ENCODE measurements at places on chromosomes 12 and 14. TPM values are rescaled to one million over a fixed set of nuclear protein-coding genes. Genes with fewer than 3 reads are reported as not detected.
A peak's percentile ranks its signal among the peaks of the same experiment; 100 is the strongest.

DNA sequence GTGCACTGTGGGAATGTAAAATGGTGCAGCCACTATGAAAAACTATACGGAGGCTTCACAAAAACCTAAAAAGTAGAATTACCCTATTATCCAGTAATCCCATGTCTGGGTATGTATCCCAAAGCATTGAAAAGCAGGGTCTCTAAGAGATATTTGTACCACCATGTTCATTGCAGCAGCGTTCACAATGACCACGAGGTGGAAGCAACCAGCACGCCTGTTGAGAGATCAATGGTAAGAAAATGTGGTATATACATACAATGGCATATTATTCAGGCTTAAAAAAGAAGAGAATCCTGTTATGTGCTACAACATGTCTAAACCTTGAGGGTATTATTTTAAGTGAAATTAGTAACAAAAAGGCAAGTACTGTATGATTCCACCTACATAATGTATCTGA lies 910 bp upstream of the NOPCHAP1 start:
- DNase-seq, result no peak

GRCh38 chr14:21093769-21094681 lies 4.4 kb downstream of the ZNF219 start:
- peak; percentile 18 for DNase-seq

DNA sequence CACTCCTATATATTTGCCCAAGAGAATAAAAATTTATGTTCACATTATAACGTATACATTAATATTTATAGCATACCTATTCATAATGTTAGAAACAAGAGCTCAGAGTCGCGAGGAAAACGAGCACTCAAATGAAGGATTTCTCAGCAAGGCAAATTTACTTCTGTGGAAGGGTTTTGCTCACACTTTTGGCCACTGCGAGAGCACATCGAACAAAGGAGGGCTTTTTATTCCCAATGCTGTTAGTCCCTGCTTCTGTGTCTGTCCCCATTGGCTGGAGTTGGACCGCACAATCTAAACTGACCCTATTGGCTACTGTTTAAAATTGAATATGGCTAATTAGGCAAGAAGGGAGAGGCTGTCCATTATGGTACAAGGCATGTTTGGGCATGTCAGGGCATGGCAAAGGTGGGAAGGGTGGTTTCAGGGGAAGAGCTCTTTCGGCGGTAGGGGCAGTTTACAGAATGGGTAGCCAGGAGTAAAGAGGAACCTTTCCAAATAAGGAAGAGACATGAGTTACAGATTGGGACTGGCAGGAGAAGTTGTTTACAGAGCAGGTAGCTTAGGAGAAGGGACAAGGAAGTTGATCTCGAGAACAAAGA lies 702.9 kb downstream of the TRHDE start:
- DNase-seq, result no peak

DNA sequence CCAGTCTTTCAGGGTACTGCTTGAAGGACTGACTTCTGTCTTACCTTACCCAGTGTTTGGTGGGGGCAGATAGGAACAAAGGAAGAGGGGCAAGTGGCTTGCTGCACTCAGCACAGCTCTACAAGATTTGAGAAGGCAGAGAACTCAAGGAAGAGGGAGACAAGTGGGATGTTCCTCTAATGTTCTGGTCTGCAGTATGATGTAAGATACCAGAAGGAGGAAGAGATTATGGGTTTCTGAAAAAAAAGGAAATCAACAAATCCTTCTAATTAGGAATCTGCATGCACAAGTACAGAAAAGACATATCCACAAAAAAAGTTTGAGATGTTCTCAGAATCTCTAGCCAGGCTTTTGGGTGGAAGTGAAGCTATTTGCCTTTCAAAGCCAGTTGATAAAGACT lies 37.1 kb downstream of the USP15 start:
- no peak for DNase-seq

The AHSA1 gene
- total RNA-seq, result 179 TPM

The XPOT gene
- total RNA-seq, result 23.6 TPM

The TAS2R46 gene
- total RNA-seq, result not detected
